ENCODE measurements at places on chromosomes 2 and 18. TPM values are rescaled to one million over a fixed set of nuclear protein-coding genes. Genes with fewer than 3 reads are reported as not detected.
A peak's percentile ranks its signal among the peaks of the same experiment; 100 is the strongest.

PECR gene
- total RNA-seq, result 23.0 TPM

PRSS56 gene
- total RNA-seq, result not detected

ALPG gene
- total RNA-seq, result not detected

FECH gene
- total RNA-seq, result 148 TPM

RPL37A gene
- 1,147 TPM for total RNA-seq

RGPD3 gene
- 1.2 TPM for total RNA-seq

STRADB gene
- total RNA-seq, result 41.9 TPM

ATP5F1A gene
- total RNA-seq, result 366 TPM

DNA sequence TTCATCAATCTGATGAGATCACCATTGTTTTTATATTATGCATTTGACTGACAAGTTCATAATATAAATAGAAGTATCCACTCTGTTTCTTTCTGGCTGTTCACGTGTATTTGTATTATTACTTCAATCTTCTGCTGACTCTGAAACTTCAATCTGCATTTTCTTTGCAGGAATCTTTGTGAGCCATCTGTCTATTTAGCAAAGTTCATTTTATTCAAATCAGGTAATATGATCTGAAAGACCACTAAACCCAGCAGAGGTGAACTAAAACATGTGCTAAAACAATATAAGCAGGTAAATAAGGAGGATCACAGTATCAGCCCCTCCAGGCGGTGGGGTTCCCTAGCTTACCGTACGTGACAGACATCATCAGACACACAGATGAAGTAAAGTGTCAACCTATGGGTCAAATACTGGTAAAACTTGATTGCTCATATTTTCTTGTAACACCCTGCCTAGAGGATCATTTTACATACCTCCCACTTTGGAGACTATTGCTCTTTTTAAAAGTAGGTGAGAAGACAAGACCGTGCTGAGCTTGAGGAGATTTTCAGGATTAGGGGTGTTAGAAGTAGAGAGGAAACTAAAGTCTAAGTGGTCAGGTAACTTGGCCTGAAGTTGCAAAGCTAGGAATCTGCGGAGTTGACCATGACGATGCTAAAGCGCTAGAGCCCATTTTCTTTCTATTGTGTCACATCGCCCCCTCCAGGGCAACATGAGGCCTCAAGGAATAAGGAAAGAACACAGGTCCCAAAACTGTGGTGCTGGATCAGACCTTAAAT lies 9.0 kb downstream of the DTNB start:
- peak; percentile 82 for DNase-seq

DNA sequence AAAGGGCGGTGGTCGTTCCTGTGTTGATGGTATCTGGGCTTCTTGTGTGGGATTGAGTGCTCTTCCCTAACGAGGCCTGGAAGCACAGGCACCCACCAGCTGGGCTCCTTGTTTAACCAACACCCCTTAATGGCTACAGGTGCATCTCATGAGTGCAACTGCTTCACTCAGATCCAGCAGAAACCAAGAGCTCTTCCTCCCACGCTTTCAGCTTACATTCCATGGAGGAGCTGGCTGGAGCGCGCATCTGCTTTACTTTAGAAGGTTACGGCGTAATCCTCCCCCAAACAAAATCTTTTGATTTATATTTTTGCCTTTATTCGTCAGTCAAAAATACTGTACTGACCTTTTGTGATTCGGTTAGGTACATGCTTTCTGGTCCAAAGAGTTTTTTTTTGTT lies 174.7 kb downstream of the LTBP1 start:
- no peak for DNase-seq

- DNase-seq, result no peak
Measured at GRCh38 chr2:171136024-171136423, 24.7 kb downstream of the TLK1 start.

DNA sequence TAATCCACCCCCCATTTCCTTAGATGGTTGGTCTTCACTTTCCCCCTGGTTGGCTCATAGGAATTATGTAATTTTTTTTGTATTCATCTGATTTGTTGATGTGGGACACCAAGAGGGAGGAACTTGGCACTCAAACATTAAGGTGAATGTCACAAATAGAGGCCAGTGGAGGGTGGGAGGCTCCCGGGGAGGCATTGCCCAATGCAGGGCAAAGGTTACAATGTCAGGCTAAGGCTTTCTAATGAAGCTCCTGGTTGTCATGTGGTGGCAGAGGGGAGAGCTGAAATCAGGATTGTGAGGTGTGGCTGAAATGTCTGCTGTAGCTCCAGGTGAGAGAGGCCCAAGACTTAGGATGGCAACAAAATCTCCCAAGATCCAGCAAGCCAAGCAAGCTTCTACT lies 42.7 kb downstream of the MPHOSPH10 start:
- no peak for DNase-seq

DNA sequence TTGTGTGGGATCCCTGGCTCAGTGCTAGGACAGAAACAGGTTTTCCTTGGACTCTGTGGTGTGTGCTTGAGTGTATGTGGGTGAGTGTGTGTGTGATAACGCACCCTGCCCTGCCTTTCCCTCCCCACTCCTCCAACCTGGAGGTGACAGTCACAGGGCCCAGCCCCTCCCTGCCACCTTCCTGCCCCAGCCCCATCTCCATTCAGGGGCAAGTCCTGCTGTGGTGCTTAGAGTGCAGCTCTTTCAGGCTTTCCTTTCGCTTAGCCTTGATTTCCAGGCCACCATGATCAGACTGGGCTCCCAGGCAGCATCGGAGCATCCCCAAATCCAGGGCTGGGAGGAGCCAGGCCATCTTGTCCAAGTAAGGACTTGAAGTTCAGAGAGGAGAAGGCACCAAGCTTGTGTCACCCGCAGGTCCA lies 185.2 kb downstream of the ZFP36L2 start:
- no peak for DNase-seq

DNA sequence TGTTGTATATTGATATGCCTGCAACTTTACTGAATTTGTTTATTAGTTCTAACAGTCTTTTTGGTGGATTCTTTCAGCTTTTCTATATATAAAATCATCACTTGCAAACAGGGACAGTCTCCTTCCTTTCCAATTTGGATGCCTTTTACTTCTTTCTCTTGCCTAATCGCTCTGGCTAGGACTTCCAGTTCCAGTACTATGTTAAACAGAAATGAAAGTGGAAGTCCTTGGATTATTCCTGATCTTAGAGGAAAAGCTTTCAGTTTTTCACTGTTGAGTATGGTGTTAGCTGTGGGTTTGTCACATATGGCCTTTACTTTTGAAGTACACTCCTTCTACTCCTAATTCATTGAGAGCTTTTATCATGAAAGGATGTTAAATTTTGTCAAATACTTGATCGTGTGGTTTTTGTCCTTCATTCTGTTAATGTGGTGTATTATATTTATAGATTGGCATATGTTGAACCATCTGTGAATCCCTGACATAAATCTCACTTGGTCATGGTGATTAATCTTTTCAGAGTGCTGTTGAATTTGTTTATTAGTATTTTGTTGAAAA lies 52.9 kb downstream of the REL start:
- no peak for DNase-seq

DNA sequence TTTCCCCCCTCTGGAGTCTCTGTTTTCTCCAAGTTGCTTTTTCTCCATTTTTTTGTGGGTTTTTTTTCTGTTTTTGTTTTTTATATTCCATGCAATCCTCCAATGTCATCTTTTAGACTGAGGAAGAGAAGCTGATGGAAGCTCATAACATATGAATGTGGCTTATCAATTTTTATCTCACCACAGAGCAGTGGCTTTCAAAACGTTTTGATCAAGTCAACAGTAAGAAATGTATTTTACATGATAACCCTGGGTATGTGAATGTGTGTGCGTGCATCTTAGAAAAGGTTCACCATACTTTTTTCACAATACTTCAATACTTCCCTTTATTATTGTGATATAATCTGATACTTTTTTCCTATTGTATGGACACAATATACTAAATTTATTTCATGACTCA lies 64.6 kb upstream of the CDCA7 start:
- no peak for DNase-seq

DNA sequence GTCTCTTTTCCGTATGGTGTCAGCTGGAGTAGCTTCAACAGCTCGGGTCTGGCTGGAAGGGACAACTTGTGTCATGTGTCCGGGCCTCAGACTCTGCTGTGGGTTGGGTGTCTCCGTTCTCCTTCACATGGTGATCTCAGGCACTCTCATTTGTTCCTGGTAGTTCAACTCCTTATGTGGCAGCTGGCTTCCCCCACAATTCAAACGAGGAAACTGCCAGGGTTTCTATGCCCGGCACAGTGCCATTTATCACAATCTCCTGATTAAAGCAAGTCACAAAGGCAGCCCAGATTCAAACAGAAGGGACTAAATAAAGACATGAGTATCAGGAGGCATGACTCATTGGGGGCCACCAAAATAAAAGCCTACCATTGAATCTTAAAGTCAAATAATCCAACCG lies 22.7 kb downstream of the MRO start:
- no peak for DNase-seq

DNA sequence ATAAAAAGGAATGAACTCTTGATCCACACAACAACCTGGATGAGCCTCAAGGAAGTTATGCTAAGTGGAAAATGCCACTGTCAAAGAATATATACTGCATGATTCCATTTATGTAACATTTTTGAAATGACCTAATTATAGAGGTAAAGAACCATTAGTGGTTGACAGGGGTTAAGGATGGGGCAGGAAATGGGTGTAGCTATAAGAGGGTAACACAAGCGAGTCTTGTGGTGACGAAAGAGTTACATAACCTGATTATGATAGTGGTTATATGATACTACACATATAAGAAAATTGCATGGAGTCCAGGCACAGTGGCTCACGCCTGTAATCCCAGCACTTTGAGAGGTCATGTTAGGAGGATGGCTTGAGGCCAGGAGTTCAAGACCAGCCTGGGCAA lies 346.6 kb upstream of the PKDCC start:
- no peak for DNase-seq

GRCh38 chr2:49165662-49166061 lies 11.3 kb upstream of the FSHR start:
- no peak for DNase-seq

GRCh38 chr2:71385012-71385411 lies 53.4 kb downstream of the ZNF638 start:
- DNase-seq, result no peak

GRCh38 chr2:64522843-64523428 lies 1.2 kb upstream of the AFTPH start:
- peak; percentile 64 for DNase-seq

DNA sequence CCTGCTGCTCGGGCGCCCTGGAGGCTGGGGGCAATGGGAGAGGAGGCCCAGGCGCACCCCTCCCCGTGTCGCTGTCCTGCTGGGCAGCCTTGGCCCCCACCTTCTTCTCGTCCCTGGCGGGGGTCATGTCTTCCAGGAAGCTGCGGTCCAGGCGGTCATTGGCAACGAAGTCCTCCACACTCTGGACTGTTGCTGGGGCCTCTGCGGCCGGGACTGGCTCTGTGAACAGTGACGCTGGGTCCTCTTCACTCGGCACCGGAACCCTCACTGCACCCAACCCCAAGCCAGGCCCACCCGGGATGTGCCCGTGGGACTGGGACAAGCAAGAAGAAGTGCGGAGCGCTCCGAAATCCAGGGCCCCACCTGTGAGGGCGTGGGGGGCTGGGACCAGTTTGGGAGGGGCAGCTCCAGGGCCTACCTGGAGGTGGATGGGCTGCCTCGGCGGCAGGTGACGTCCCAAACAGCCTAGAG lies 308.0 kb downstream of the CCDC74A start:
- no peak for DNase-seq

DNA sequence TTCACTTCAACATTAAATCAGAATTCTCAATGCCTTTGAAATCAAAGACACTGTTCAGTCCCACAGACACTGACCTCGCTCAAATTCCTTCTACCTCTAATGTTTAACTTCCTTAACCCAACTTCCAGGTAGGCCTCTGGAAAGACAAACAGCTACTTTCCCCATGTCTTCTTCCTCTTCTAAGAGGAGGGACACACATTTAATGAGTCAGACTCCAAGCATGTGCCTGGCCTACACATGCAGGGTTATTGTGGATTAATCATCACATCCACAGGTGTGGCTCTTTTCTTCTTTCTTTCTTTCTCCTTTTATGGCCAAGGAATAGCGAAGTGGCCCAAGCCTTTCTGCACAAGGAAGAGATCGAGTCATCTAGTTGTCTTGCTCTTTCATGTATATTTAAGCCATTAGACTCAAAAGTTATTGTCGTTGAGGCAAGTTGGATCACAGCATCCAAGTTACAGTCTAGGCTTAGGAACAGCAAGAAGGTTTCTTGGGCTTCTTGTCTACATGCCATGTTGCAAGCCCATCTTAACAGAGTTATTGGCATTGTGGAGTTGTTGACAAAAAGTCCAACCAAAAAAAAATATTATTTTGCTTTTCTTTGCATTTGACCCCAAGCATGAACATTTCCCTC lies 387.8 kb downstream of the IRS1 start:
- DNase-seq, result no peak

DNA sequence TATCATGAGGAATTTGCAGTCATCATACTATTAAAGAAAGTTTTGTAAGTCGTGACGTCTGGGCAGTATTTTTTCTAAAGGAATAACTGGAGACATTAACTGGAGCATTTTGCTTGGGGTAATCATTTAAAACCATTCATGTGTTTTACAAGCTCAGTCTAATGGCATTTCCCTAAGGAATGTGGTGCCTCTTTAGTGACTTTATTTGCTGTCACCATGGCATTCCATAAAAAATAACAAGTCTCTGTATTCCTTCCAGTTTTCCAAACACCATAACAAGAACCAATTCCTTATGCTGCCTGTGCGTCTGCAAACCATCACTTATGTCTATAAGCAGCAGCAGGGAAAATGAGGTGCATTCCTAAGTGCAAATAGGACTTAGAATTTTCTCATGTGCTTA lies 82.8 kb downstream of the EPB41L3 start:
- DNase-seq, result no peak

GRCh38 chr2:234951664-234952269 lies at the start of gene SH3BP4:
TSS of gene SH3BP4 (plus strand) at chr2:234952017. CDS start at chr2:235035003, 82,986 bp downstream.
- peak; percentile 88 for DNase-seq

Data from thyroid gland (tissue), 4 donors.